ENCODE measurements at places on chromosomes 1 and 21. TPM values are rescaled to one million over a fixed set of nuclear protein-coding genes. Genes with fewer than 3 reads are reported as not detected.

- peak; percentile 23 for DNase-seq
Measured at GRCh38 chr21:44965251-44966022, 25.6 kb downstream of the SLX9 start.

GRCh38 chr21:26225046-26225445, 54.5 kb upstream of the APP start:
- DNase-seq: no peak

DNA sequence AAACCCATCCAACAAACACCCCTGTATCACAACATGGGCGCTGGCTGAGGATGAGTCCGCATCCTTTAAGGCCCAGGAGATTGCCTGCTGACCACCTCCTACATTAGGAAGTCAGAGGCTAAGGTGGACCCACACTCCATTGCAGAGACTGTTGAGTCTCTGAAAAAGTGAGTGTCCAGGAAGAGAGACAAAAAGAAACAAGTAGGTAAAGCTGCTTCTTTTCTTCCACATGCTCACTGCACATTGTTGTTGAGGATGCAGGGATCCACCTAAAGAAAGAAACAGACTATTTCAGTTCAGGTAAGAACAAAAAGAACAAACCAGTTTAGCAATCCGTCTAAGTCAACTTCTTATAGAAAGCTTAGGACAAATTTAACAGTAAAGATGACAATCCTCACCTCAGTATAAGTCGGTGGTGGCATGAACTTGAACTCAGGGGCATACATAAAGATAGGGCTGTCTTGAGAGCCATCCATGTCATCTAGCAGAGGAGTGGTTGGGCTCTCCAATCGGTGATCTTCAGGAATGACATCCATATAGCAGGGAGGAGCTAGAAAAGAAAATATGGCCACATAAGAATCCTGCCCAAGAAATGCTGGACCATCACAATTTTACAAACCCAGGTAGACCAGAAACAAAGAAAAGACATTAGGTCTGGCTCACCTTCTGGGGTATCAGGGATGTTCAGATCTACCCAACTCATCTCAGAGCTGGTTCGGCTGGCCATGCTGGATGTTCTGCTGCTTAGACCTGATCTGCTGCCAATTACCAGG, 2.6 kb downstream of the TXNIP start:
- DNase-seq: no peak

DNA sequence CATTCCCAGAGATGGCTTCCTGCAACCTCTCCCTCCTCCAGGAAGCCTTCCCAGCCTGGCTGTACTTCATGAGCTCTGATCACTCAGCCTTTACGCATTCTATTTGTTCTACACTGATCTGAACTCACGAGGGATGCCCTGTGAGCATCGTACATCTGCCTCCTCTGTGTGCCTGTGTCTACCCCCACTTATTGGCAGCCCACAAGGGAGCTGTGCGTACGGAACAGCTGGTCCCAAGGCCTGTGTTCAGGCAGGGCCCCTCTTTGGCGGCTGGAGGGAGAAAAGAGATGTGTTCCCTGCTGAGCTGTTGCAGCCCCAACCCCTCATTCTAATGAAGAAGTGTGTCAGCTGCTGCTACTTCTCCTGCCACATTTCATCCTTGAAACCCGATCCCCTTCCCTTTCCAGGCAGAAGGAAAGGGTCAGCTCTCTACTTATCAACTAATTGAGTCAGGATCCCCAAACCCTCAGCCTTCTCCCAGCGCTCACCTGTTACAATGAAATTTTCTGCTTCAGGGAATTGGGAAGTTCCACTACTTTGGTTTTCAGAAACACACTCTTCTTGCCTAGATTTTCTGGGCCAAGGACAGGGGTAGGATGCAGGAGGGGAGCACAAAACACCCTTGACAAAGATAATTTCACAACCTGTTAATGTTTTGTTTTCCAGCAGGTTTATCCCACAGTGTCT, 3.2 kb downstream of the INKA2 start:
- DNase-seq: no peak

DNA sequence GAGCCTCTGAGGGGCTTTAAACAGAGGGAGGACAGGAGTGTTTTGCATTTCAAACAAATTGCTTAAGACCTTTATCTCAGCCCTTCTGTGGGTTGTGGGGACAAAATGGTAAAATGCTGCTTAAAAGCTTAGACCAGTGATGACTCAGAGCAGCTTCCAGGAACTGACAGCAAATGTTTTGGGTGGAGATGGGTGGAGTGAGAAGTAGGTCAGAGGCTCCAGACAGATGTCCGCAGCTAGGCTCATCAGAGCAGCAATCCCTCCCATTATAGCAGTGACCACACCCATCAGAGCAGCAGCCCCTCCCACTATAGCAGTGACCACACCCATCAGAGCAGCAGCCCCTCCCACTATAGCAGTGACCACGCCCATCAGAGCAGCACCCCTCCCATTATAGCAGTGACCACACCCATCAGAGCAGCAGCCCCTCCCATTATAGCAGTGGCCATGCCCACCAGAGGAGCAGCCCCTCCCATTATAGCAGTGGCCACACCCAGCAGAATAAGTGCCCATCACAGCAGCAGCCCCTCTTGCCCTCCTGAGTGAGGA, 532.2 kb downstream of the MATN1 start:
- peak; percentile 4 for DNase-seq

- no peak for DNase-seq
Measured at GRCh38 chr1:195064358-195064757, 1543.9 kb downstream of the KCNT2 start.

HSD3B1 gene
- total RNA-seq: not detected

STYXL2 gene
- total RNA-seq: not detected

PLA2G4A gene
- total RNA-seq: 0.37 TPM

SPRR2F gene
- not detected for total RNA-seq

SRGAP2C gene
- total RNA-seq: 19.1 TPM
